ENCODE measurements at places on chromosomes 1 and 21. TPM values are rescaled to one million over a fixed set of nuclear protein-coding genes. Genes with fewer than 3 reads are reported as not detected.

- DNase-seq, result no peak
- no peak overlapping the region for H3K4me3 ChIP-seq
- no peaks in the 10 kb centered on the region for H3K27me3 ChIP-seq
- H3K4me1 ChIP-seq, result no peaks in the 10 kb centered on the region
Observed at GRCh38 chr1:117959364-117959763, 29.8 kb downstream of the WDR3 start.

DNA sequence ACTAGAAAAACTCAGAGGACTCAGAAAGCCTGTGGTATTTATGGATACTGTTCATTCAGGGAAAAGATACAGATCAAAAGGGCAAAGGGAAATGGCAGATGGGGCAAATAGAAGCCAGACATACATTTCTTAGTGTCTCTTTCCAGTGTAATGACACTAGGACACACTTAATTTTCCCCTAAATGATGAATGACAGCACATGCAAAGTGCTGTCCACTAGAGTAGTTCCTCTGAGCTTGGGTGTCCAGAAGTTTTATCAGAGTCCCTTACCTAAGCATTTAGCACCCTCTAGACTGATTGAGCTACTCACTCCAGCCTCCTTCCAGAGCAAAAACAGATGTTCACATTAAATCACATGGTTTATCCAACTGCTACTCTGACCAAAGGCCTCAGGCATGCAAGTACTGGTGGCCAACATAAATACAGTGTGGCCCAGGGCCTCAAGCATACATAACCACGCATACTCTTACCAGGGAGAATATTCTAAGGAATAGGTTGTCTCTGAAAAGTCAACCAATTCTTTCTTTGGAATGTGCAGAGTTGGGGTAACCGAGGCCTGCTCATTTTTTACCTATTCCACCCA lies 166.9 kb downstream of the NCAM2 start:
- no peak overlapping the region for H3K4me3 ChIP-seq
- no peak overlapping the region for H3K27ac ChIP-seq
- H3K36me3 ChIP-seq, result no peaks in the 10 kb centered on the region
- DNase-seq, result no peak
- H3K4me1 ChIP-seq, result no peaks in the 10 kb centered on the region
- no peaks in the 10 kb centered on the region for H3K27me3 ChIP-seq

DNA sequence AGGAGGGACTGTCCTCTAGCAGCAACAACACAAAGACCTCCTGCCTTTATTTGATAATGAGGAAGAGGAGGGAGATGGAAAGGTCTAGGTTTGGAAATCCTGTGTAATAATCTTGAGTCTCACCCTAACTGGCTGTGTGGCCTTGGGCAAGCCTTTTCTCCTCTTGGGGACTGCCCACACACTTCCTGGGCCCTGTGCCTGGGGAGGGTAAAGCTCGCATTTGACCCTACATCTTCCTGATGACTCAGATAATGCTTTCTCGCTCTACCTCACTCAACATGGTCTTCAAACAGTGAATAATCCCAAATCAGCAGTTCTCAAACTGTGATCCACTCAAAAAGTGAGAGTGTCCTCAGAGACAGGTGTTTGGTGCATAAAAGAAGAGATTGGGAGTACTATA lies 81.2 kb downstream of the VWA5B1 start:
- no peak for DNase-seq
- no peaks in the 10 kb centered on the region for H3K36me3 ChIP-seq
- H3K4me3 ChIP-seq, result no peak overlapping the region

GRCh38 chr1:177235350-177235749 lies 64.6 kb downstream of the BRINP2 start:
- H3K27ac ChIP-seq, result no peak overlapping the region
- no peaks in the 10 kb centered on the region for H3K4me1 ChIP-seq
- no peaks in the 10 kb centered on the region for H3K36me3 ChIP-seq

GRCh38 chr1:248618119-248618518 lies 16.8 kb downstream of the OR2T11 start:
- H3K27me3 ChIP-seq, result no peaks in the 10 kb centered on the region
- H3K36me3 ChIP-seq, result no peaks in the 10 kb centered on the region
- H3K4me3 ChIP-seq, result no peak overlapping the region

Gene TMEM201
- total RNA-seq, result 3.5 TPM

Gene TP53BP2
- total RNA-seq, result 24.6 TPM

All from sigmoid colon (tissue), 7 donors.